Urothelium cell line (cell line): ENCODE measurements at places on chromosomes 1 and 21.

DNA sequence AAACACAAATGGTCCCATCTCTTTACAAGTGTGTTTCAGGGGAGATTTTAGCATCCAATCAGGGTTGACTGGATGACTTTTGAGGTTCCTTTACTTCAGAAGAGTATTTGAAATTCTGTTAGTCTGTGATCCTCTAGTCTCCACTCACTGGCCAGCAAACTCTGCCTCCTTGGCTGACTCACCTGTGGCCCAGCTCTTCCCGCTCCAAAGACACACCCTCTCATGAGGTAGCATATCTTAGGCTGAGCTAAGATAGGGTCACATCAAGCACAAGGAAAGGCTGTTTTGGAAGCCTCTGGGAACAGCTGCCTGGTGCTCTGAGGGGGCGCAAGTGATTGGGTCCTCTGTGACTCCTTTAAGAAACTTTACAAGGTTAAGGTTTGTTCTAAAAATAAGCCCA is 102.3 kb upstream of the FGGY start:
- DNase-seq: no peak

- DNase-seq: no peak
These were observed 1.8 kb upstream of the KCNJ15 start for GRCh38 chr21:38254970-38255369.

DNA sequence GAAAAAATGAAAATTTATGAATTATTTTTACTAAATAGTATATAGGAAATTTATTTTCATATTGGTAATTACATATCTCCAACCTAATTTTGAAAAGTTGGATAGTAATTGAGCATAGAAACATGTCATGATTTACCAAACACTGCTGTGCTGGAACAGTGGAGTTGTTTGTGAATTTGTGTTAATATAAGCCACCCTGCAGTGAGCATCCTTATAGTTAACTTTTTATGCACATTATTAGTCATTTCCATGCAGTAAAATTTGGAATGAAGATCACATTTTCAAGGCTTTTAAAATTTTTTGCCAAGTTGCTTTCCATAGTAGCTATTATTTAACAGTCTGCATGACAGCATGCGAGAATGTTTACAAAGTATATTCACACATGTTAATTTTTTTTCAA is 78.3 kb downstream of the VPS26C start:
- no peak for DNase-seq

DNA sequence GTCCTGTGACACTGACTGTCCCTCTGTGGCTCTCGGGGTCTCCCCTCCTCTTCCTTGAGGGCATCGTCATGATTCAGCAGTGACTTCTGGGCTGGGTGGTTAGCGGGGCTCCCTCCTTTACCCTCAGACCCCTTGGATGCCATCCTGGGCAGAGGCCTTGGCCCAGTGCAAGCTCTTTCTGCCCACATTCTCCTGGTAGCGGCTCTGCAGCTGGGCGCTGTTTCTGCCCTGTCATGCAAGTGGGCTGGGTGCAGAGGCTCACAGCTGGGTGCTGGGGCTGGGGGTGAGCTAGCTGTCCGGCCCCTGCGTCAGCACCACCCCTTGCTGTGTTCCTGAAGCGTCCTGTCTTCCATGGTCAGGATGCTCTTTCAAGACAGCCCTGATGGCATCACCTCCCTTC is 158.5 kb downstream of the PCBP3 start:
- no peak for DNase-seq

GRCh38 chr1:209208648-209209047 is 374.9 kb upstream of the CAMK1G start:
- DNase-seq: no peak
